T-helper 17 cell (primary cell): ENCODE measurements at places on chromosomes 3 and 15.

DNA sequence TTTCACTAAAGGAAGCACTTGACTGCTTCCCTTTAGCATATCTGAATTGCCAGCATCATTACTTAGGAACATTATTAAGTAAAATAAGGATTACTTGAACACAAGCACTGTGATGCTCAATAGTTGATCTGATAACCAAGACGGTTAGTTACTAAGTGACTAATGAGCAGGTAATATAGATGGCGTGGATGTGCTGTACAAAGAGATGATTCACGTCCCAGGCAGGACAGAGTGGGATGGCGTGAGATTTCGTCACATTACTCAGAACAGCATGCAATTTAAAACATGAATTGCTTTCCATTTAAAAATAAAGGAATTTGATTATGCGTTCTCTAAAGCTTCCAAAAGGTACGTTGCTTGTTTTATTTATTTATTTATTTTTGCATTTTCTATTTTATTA is 240.0 kb upstream of the ARHGEF26 start:
- no peak for DNase-seq

- no peak for DNase-seq
Observed at GRCh38 chr3:49718858-49719213, 648 bp downstream of the AMIGO3 start.

DNA sequence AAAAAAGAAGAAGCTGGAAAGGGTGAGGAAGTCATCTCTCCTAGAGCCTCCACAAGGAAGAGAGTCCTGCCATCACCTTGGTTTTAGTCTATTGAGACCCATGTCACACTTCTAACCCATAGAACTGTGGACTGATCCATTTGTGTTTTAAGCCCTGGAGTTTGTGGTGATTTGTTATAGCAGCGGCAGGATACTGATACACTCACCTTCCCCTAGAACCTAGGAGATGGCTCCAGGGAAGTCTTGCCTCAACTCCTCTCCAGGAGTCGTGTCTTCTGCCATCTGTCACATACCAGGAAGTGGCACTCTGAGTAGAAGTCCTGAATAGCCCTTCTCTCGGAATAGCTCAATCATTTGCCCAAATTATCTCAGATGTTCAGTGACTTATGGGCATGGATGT is 14.6 kb upstream of the APBA2 start:
- DNase-seq = no peak

- DNase-seq = no peak
Observed at GRCh38 chr3:104461431-104461830, 905.3 kb upstream of the ALCAM start.

DNA sequence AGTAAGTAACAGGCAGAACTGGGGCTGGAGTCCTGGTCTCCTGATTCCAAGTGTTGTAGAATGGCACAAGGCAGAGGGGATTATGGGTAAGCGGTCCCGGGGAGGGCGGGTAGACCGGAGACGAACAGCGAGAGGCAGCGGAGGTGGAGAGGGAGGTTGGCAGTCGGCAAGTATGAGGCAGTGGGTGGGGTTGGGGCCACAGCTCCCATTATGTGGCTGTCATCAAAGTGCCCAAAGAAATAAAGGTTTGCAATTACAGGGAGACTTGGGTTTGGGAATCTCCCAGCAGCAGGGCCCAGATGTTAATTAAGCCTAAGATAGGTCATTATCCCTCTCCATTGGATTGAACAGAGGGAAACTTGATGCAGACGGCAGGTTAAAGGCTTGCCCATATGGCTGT is 16.9 kb downstream of the FAM43A start:
- no peak for DNase-seq

DNA sequence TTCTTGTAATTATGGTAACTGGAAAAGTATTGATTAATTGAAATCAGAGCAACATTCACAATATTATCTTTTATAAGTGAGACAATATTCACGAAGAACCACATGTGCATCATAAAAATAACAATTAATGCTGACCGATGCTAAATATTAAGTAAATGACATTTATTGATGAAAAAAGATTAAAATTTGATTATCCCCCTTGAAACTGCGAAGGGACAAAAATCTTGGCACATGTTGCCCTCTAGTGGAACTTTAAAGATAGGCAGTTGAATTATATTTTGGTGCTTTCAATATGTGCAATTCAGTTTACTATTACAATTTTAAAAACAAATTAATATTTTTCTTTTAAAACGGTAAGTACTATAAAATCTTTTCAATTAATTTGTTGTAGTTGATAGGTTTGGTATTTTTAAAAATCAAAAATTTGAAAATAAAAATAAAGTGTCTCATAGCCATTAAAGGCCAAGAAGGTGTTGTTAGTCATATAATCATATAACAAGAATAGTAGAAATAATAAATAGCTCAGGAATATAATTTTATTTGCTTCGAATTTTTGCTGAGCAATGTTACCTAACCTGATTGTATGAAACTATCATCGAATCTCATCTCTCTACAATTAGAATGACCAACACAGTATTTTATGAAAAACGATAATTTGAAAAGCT is 270.2 kb downstream of the ROBO1 start:
- no peak for DNase-seq

DNA sequence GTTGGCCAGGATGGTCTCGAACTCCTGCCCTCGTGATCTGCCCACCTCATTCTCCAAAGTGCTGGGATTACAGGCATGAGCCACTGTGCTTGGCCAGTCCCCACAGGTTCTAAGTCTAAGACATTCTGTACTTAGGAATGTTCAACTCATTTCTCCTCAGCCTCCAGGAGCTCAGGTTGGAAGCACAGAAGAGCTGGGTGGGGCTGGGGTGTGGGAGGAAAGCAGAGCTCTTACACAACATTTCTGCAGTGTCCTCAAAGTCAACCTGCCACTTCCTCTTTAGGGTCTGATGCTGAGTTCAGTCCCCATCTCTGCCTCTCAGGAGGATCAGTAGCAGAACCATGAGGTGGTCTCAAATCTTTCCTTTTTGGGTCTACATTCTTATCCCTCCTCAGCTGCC is 75.5 kb downstream of the MRPL46 start:
- DNase-seq = no peak

DNA sequence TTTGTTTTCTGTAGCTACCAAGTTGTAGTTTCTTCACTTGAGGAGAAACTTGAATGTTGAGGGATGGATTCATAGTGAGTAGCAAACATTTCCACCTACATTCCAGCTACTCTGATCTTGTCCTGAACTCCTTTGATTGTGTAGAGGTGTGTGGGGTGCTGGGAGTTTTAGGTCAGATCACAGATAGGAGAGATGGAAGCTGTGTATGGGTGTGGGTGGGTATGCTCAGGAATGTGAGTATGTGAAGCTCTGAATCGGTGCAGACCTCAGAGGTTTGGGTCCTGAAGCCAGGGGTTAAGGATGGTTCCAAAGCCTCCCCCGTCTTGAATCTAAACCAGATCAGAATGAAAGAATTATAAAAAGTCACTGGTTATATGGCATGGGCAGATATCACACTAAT is 52.6 kb upstream of the VILL start:
- no peak for DNase-seq

GRCh38 chr3:76943058-76943457 is 96.8 kb upstream of the ROBO2 start:
- no peak for DNase-seq

- no peak for DNase-seq
Observed at GRCh38 chr3:171835116-171835515, 8.0 kb upstream of the TMEM212 start.

GRCh38 chr3:69199942-69200341 is 77.5 kb upstream of the LMOD3 start:
- no peak for DNase-seq

DNA sequence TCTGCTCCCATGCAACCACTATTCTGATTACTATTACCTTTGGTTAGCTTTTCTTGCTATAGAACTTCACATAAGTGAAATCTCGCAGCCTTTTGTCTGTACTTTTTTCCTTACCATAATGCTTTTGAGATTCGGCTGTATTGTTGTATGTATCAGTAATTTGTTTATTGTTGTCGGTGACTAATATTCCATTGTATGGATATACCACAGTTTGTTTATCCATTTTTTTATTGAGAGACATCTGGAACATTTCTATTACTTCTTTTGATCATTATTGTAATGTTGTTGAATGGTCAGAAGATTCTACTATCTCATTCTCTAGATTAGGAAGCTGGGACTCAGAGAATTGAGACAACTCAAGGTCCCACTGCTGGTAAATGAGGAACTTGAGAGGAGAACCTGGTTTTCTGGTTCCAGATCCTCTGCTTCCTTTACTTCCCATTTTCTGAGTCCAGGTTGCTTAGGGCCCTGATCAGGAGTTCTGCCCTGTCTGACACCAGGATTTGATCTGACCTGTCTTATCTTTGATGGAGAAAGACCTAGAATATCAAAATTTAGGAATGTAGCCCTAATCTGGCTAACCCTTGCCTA is 18.2 kb upstream of the SPTSSB start:
- no peak for DNase-seq
